ENCODE measurements at places on chromosomes 12 and 14.
A peak's percentile ranks its signal among the peaks of the same experiment; 100 is the strongest.

GRCh38 chr14:101101456-101102056, 198.0 kb upstream of the RTL1 start:
- DNase-seq, result no peak

DNA sequence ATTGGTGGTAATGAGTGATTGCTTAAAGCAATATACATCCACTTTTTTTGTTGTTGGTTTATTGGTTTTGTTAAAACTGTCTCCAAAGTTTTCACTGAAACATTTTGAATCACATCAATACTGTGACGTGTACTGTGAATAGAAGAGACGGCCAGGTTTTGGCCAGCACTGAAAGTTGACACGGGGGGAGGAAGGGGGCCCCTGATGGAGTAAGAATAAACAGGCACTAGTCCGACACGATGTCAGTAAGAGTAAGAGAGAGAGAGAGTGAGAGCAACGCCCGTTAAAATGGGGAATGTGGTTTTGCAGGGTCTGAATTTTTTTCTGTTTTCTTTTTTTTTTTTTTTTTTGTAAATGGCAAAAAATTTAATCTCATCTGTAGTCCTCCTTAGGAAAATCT, 14.7 kb downstream of the PEBP1 start:
- no peak for DNase-seq

DNA sequence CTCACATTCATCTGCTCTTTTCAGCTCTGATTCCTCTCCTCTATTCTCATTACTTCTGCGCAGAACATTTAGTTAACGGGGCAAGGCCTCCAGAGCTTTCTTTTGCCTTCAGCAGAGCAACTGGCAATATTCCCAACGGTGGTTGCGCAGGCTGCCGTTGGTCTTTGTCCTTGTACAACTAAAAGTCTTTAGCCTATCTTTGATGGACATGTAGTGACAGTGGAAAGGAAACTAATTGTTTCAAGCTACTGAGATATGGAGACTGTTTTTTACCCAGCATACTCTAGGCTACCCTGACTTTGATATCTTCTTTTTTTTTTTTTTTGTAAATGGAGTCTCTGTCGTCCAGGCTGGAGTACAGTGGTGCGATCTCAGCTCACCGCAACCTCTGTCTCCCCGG, 12.6 kb downstream of the R3HDM2 start:
- no peak for DNase-seq

GRCh38 chr12:4273652-4274395, at the start of gene CCND2:
Gene CCND2 (plus strand): TSS chr12:4273762. CDS start chr12:4274041, 279 bp downstream.
- peak; percentile 78 for DNase-seq

DNA sequence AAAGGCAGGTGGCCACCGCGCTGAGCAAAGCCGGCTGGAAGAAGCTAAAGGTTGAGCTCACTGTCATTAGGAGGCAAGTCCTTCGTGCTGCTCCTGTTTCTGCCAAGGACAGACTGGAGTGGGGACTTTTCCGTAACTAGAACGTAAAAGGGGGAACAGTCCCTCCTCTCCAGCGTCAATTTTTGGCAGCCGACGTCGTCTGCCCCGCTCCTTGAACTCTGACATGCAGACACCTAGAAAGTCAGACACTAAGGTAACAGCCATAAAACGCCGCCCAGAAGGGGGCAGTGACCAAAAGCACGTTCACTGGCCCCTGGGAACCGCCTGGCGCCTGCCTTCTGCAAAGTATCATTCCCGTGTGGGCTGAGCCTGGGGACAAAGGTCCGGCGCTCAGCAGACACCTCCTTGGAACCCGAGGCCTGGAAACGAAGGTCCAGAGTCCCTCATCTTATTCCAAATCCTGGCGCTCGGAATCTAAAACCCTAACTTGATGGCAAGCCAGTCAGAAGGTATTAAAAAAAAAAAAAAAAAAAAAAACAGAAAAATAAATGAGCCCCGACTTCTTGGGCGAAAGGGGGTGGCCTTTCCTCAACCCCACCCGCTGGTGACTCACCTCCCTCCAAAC, 1.1 kb upstream of the LRP1 start:
- peak; percentile 43 for DNase-seq

GRCh38 chr12:11798856-11799501, 149.5 kb downstream of the ETV6 start:
- DNase-seq, result no peak

DNA sequence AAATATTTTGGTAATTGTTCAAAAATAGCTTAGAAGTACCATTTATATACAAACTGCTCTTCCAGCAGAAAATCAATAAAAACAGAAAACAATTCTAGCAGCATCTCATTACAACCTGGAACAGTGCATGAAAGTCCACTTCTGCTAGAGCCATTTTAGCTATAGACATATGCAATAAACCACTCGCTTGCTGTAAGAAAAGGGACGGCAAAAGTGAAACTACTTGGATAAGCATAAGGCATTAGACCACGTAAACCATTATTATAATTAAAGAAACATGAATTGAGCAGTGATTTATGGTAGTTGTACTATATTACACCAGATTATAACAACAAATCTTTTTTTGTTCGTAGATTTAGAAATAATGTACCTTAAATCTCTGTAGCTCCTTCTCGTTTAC, 48.7 kb downstream of the LRIG3 start:
- no peak for DNase-seq

DNA sequence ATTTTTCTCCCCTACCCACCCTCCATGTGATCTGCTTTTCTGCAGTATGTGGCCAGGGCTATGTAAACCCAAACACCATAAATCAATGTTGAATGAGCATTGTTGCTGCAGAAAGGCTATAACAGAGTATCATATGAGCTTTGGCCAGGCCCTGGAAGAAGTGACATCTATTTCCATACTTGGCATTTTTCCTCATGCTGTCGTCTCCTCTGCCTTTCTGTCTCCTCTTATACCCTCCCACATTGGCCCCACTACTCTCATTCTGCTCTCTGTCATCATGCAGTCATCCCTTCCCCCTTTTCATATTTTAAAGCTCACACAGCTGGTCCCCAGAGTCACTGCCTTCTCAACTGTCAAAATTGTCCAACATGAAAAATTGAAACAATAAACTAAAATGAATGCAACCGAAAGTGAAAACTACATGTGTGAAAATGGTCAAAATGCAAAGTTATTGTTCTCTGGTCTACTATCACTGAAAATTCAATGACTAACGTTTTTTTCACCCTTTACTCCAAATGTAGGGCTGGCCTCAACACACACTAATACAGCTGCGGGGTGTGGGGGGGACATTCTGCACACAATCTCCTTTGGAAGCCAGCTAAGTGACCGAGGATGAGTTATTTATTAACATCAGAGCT, 290.7 kb upstream of the TMPO start:
- no peak for DNase-seq

GRCh38 chr12:47736877-47737676, 11.8 kb upstream of the ENDOU start:
- DNase-seq, result no peak

- DNase-seq, result no peak
Measured at GRCh38 chr12:39145175-39145999, 240.0 kb upstream of the CPNE8 start.

DNA sequence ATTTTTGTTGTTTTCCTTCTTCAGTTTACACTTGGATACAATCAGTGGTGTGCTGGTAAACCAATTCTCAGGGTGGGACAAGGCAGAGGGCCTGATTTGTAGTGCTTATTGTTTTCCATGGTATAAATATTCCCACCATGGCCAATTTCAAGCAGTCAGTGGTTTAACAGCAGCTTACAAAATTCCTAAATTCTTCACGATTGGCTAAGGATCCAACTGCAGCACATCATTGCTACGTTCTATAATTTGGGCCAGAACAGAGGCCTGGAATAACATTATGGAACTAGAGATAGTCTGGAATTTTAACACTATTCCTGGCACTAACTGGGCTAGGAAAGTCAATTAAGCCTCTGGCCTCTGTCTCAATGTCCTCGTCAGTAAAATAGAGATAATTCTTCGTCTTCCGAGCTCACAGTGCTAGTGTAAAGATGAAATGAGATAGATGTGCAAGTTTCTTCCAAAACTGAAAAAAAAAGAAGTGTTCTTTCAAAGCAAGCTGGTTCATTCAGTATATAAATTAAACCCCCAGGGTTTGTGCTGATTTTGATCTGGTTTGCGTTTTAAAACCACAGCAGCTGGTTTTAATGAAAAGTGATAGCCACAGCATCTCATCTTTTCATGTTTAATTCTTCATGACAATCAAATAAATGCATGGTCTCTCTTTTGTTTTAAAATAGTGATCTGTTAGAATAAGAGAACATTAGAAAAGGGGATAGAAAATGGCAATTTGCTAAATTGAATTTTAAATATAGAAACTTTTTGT, 104.1 kb downstream of the EPS8 start:
- no peak for DNase-seq

DNA sequence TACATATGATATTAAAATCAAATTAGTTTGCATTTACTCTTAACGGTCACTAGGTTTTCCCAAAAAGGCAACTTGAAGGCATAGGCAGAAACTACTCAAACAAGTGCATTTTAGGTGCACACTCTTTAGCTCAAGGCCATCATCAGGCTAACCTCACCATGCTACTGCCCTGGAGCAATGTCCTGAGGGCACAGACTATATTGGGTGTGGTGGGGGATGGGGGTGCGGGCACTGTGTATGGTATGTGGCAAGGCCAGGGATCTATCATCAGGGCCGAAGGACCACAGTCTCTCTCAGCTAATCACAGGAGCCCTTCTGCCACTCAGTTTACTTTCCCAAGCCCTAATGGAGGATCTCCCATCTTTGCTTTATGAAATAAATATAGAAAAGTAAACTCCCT, 51.9 kb downstream of the SH2B3 start:
- no peak for DNase-seq

DNA sequence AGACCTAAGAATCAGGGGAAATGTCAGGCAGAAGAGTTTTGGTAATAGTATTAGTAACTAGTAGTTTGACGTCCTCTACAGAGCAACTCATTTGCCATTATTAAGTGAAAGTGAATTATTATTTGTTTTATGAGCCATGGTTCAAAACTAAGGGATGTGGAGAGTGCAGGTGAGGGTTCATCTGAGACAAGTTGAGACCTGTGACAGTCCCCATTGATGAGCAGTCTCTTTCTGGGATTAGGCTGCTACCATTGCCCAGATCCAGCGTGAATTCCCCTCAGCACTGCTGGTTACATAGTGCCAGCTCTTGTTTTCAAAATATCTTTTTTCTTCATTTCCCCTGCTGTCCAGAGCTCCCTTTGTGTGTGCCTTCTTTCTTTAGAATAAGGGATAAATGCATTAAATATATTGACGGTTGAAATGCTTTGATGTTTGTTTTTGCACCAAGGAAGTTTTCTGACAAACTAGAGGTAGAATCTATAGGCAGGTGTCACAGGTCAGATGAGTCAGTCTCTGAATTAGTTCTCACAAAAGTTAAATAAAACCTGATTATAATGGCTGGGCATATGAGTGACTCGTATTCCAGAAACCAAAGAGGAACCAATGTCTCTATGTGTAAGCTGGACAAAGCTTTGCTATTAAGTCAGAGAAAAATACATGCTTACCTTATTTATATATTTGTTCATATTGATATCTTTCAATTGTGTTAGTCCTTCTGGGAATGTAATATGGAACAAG, 381.4 kb downstream of the TMEM117 start:
- DNase-seq, result no peak

GRCh38 chr12:131923260-131923659, 5.8 kb upstream of the PUS1 start:
- DNase-seq, result no peak

- DNase-seq, result peak; percentile 22
Measured at GRCh38 chr12:8127138-8127537, 3.7 kb downstream of the CLEC4A start.

GRCh38 chr12:64611341-64612284, 1.3 kb downstream of the RASSF3 start:
- peak; percentile 38 for DNase-seq

DNA sequence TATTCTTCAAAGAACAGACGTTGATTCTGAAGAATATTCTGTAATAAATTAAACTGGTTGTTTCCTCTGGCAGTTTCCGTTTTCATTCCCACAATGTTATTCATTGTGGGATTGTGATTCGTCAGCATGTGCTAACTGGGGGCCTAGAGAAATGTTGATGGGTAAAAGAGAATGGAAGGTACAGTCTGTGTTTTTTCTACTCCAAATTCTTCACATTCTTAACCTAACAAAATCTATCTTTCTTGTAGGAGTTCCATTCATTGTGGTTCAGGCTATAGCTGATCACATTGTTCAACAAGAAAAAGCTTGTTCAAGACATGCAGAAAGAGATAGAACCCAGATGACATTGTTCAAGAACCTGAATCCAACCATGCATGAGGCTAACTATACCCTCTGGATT, 5.9 kb downstream of the CD163 start:
- DNase-seq, result no peak

Data from CD4-positive, alpha-beta T cell treated with Interleukin-12 subunit alpha and Interleukin-12 subunit beta, for 1 hour (primary cell).